ENCODE measurements at places on chromosomes 13 and 19.

DNA sequence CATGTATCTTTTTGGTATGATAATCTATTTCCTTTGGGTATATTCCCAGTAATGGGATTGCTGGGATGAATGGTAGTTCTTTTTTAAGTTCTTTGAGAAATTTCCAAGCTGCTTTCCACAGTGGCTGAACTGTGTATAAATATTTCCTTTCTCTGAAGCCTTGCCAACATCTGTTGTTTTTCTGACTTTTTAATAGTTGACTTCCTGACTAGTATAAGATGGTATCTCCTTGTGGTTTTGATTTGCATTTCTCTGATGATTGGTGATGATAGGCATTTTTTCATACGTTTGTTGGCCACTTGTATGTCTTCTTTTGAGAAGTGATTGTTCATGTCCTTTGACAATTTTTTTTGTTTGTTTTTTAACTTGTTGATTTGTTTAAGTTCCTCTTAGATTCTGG lies 61.6 kb upstream of the PCDH17 start:
- DNase-seq = no peak

- no peak for DNase-seq
Observed at GRCh38 chr13:98291658-98292057, 114.6 kb upstream of the RNF113B start.

GRCh38 chr19:40421993-40422747 lies 3.6 kb downstream of the SERTAD1 start:
- no peak for DNase-seq

DNA sequence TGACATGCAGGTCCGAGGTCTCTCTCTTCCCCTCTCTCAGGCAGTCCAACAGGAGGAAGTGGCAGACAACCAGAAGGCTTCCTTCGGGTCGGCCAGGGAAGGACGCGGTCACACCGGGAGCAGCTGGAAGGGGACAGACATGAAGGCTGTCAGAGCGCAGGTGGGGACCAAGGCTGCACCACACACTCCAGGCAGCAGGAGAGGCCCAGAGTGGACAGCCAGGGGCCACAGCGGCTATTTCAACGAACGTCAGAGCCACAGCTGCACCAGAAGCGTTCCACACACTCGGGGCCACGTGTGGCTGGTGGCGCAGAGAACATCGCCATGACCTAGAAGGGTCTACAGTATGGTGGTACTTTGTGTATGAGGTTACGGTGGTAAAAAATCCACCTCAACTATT lies 16.0 kb upstream of the SLC39A3 start:
- DNase-seq = no peak

DNA sequence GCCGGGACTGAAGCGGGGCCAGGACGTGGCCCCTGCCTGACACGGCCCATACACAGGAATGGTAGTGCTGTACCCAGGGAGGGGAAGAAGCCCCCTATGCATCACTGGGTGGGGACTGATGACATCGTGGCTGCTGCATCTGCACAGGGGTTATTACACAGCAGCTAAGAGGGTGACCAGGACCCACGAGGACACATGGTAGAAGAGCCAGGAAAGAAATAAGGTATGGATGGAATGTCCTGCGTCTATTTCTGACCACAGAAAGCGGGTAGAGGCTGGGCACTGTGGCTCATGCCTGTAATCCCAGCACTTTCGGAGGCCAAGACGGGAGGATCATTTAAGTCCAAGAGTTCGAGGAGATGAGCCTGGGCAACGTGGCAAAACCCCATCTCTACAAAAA lies 24.1 kb downstream of the DCAF15 start:
- DNase-seq = no peak

DNA sequence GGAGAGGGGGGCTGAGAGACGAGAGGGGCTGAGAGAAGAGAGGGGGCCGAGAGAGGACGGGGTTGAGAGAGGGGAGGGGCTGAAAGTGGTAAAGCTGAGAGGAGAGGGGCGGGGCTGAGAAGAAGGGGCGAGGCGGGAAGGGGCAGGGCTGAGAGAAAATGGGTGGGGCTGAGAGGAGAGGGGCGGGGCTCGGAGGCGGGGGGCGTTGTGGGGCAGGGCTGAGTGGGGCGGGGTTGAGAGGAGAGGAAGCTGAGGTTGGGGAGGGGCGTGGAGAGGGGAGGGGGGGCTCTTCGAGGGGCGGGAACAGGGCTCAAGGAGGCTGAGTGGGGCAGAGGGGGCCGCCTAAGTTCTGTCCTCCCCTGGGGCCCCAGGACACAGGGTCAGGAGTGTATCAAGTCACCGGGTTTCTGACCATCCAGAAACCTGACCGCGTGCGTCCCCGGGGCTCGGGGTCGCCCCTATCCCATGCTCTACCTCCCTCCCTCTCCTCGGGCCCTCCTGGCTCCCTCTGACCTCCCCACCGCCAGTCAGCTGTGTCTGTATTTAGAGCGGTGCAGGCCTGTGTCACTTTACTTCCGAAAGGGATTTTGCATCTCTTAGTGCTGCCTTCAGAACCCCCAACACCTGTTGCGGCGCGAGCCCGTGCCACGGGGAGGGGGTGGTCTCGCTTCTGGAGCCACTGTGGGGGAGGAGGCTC lies 38.6 kb upstream of the SEMA6B start:
- DNase-seq = peak; percentile 29

Data from CD4-positive, alpha-beta T cell treated with Interleukin-6 at 100 ng/mL for 8 hours (primary cell).